KBM-7 (cell line): ENCODE measurements at places on chromosomes 13 and 19.
A peak's percentile ranks its signal among the peaks of the same experiment; 100 is the strongest.

GRCh38 chr19:37929355-37929923 is 22.4 kb downstream of the SIPA1L3 start:
- no peak for DNase-seq

DNA sequence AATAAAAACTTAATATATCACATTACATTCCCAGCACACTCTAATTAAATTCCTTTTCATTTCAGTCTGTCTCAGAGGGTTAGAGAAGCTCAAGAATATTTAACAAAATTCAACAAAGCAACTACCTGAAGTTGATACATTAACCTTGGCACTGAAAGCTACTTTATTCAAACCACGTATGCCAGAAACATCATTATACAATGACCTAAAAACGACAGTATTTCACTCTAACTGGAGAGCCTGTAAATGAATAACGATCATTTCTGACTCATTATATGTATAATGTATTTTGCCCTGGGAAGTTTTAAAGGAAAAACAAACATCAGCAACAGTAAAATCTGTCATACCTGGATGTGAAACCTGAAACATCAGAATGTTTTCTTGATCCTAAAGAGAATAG is 270.1 kb downstream of the SLITRK5 start:
- DNase-seq, result no peak

DNA sequence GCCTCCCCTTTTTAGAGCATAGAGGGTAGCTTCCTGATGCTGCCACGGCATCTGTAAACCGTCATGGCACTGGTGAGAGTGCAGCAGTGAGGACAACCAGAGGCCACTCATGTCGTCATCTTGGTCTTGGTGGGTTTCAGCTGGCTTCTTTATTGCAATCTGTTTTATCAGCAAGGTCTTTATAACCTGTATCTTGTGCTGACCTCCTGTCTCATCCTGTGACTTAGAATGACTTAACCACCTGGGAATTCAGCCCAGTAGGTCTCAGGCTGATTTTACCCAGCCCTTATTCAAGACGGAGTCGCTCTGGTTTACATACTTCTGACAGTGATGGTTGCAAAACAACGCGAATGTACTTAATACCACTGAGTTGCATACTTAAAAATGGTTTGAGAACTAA is 14.4 kb upstream of the FBN3 start:
- DNase-seq, result no peak

DNA sequence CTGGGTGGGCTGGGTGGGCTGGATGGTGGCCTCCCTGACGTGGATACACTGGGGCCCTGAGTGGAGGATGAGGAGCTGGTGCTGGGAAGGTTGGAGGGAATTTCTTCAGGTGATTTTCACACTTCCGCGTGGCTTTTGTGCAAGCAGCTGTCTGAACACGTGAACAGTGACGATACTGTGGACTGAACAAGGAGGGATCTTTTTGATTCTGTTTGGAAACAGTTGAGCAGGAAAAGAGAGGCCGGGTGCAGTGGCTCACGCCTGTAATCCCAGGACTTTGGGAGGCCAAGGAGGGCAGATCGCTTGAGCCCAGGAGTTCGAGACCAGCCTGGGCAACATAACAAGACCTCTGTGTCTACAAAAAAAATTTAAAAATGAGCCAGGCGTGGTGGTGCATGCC is 9.1 kb upstream of the GTF2F1 start:
- no peak for DNase-seq

DNA sequence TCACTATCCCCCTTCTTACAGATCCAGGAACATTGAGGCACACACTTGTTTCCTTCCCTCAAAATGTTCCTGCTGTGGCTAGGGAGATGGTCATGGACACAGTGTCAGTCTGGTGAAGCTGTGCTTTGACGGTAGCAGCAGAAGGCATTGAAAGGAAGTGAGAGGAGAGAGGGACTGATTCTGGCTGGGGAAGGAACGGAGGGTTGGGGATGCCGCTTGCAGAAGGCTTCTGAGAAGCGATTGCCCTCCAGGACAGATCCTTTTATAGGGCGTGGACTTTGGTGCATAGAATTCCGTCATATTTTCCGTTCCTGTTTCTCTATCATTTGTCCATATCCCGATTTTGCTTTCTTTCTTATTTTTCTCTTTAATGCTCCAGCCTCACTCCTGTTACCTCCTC is 14.1 kb upstream of the MYH14 start:
- no peak for DNase-seq

- no peak for DNase-seq
Measured at GRCh38 chr19:33405254-33405552, 31.7 kb downstream of the CEBPG start.

DNA sequence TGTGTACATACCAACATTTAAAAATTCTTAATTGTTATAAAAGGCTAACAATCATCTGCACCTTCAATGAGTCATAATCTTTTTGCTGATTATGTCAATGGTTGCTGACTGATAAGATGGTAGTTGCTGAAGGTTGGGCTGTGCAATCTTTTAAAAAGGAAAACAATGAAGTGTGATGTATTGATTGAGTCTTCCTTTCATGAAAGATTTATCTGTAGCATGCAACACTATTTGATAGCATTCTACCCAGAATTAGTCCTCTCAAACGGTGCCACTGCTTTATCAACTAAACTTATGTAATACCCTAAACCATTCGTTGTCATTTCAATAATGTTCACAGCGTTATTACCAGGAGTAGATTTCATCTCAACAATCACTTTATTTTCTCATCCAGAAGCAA is 2360.6 kb downstream of the PCDH9 start:
- DNase-seq, result no peak

- peak; percentile 93 for DNase-seq
Measured at GRCh38 chr13:44259045-44260027, 114.3 kb upstream of the SERP2 start.

DNA sequence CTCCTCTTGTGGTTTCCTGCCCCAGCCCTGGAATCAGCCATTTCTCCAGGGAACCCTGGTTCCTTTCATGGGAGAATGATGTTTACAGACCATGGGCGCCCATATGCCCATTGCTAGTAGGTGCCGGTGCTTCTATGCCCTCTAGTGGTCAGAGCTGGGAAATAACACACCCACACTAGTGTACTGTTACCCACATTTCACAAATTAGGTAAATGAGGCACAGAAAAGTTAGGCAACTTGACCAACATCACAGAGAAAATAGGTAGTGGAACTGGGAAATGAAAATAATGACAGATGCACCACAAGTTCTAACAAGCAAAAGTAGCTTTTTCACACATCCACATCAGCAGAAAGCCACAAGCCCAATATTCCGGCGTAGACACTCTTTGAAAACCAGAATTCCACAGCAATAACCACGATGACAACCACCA is 1.3 kb upstream of the CEACAM3 start:
- DNase-seq, result peak; percentile 58

GRCh38 chr13:75016225-75016624 is 465.7 kb downstream of the TBC1D4 start:
- no peak for DNase-seq

DNA sequence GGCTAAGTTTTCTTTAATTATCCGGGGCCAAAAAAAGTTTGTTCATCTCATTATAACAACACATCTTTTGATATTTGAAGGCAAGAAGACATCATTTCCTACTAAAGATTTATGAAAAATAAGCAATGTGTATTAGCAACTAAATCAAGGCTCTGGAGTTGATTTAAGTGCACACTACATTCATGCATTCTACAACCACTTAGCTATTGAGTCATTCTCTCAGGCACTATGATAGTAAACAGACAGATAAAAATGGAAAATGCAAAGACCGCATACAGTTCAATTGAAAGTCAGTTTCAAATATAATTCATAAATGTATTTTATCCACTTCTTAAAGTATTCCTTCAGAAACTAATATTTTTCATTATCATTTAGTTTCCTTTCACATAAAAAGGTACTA is 1395.2 kb downstream of the PCDH9 start:
- no peak for DNase-seq

DNA sequence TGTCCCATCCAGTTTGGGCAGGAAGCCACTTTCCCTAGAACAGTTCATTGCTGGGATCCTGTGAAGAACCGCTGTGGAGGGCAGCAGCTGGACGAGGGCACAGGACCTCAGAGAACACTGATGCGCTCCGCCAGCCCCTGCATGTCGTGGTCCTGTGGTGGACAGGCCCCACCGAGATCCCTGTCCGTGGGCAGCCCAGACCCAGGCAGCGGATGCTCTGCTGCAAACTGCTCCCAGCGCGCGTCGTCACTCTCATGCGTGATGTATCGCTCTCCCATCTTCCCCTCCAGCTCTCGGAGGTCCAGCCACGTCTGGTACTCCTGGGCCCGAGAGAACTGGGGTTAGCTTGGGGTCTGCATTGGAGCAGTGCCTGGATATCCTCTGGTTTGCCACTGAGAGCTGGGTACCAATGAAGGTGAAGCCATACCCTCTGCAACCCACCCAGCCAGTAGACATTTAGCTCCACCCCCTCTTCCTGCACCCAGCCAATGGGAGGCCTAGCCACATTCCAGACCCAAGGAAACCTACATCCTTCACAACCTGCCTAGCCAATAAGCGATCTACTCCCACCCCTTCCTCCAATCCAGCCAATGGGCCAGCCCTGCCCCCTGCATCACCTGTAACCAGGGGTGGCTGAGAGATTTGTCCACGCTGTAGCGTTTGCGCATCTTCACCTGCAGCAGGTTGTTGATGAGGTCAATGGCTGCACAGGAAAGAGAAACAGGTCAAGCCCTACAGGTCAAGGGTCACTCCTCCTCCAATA is 13.6 kb upstream of the DACT3 start:
- DNase-seq, result no peak

- DNase-seq, result no peak
Measured at GRCh38 chr19:3603121-3603811, 3.4 kb downstream of the TBXA2R start.

GRCh38 chr13:108669381-108669780 is 40.0 kb downstream of the MYO16 start:
- no peak for DNase-seq

DNA sequence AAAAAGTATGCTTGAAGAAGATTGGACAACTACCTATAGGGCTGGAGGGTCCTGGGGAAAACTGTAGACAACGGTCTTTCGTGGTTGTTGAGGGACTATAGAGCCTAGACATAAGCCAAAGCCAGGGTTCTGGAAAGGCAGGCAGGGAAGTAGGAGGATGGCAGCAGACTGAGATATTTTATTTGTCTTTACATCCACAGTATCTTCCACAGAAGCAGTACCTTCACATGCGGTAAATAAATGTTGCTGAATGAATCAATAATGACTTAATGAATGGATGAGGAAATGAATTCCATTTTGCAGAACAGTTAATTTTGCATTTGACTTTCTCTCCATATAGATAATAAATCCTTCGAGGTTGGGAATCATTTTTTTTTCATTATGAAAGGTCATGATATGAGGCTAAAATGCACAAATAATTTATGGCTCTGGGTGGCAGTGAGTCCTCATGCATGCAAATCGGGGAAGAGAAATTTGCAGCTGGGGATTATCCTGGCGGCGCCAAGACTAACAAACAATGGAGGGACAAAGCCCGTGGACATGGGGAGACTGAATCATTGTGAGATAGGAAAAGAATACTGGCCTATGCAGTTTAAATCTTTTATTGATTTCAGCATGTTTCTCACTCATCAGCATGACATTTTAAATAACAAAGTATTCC is 102.0 kb downstream of the ERCC5 start:
- DNase-seq, result no peak

GRCh38 chr19:1103132-1103707 is 574 bp upstream of the GPX4 start:
- DNase-seq, result no peak

DNA sequence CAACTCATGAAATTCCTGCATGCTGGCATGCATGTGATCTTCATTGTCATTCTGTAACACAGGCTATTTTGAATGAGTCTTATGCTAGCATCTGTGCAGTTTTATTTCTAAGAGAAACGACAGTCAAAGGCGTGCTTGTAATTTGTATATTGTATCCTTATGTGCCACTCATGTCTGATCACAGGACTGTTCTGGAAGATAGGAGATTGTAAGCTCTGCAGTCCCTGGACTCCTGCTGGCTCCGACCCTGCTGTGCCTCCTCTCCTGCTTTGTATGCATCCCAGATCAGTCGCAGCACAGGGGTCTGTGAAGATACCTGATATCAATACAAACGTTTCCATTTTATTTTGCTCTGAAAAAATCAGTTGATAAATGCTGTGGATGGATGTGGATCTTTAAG is 653.1 kb downstream of the LIG4 start:
- DNase-seq, result no peak

DNA sequence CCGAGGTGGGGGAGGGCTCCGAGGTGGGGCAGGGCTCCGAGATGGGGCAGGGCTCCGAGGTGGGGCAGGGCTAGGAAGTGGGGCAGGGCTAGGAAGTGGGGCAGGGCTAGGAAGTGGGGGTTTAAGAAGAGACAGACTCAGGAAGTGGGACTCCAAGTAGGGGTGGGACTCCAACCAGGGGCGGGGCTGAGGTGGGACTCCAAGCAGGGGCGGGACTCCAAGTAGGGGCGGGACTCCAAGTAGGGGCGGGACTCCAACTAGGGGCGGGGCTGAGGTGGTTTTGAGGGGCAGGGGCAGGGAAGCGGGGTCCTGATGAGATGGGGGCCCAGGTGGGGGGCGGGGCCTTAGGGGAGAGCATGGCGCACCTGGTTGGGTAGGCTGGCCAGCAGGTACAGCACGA is 13.6 kb downstream of the CFD start:
- no peak for DNase-seq

- DNase-seq, result peak; percentile 68
Measured at GRCh38 chr13:100392709-100393630, 195.6 kb downstream of the GGACT start.
